ENCODE measurements at places on chromosomes 5 and 9.

- no peak for DNase-seq
Observed at GRCh38 chr9:112187404-112187803, 12.3 kb upstream of the SUSD1 start.

GRCh38 chr9:98365227-98365669 is 109.8 kb upstream of the TBC1D2 start:
- DNase-seq, result no peak

GRCh38 chr9:119509291-119509905 is 140.2 kb upstream of the BRINP1 start:
- DNase-seq, result no peak

DNA sequence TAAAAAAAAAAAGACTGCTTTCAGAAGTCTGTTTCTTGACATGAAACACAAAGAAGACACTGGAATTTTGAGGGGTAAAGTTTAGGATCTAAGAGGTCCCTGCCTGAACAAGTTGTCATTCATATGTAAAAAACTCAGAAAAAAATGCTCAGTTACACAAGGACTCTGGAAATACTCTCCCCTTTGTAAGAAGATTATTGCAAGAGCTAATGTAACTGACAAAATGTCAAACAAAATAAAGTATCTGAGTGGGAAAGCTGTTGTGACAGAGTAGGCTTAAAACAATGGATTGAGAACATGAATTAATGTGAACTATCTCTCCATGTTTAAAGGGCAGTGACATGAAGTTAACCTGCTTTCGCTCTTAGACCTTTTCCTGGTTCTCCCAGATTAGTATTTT is 416.7 kb upstream of the TYRP1 start:
- no peak for DNase-seq

DNA sequence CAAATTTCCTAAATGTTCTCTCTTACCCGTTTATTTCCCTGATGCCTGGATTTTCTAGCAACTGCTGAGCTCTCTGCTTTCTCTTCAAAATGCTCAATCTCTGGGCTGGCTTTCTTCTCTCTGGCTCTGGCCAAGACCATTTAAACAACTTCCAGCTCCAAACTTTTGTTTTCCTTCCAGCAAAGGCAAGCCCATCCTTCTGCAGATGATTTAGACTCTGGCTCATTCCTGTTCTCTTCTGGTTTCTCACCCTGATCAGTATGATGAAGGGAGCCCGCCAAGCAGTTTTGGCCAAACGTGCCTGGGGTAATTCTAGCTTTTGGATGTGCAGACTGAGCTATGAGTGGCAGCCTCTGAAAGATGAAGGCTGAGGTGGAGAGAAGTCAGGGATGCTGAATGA is 78.1 kb downstream of the HSPA4 start:
- DNase-seq, result no peak

GRCh38 chr5:140351609-140352334 is 5.4 kb upstream of the HBEGF start:
- peak; percentile 19 for DNase-seq

DNA sequence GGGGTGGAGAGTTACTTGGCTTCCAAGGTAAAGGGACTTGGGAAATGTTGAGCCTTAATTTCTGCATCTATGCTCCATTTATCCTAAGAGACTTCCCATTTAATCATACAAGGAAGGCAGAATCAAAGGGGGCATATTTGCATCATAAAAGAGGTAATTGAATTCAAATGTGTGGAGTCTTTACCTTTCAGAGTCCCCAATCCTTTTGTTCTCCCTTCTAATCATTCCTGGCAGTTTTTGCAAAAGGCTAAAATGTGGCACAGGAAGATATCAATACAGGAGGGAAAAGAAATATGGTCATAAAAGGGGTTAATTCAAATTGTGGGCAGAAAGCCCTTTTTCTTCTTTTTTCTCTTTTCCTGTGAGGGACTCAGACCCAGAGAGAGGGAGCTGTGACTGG is 69.5 kb downstream of the SFXN1 start:
- DNase-seq, result no peak

DNA sequence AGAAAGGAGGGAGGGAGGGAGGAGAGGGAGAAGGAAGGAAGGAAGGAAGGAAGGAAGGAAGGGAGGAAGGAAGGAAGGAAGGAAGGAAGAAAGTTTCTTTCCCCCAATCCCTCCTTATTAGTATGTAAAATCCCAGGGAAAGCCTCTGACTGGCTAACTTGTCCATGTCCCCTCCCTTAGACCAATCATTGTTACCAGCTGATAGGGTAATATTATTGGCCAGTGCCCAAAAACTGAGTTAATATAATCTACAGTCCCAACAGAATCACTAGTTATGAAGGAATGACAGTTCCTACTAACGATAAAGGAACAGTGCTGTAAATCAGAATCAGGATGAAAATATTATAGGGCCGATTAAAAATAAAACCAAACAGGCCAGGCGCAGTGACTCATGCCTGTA is 53.6 kb upstream of the CCNG1 start:
- no peak for DNase-seq

DNA sequence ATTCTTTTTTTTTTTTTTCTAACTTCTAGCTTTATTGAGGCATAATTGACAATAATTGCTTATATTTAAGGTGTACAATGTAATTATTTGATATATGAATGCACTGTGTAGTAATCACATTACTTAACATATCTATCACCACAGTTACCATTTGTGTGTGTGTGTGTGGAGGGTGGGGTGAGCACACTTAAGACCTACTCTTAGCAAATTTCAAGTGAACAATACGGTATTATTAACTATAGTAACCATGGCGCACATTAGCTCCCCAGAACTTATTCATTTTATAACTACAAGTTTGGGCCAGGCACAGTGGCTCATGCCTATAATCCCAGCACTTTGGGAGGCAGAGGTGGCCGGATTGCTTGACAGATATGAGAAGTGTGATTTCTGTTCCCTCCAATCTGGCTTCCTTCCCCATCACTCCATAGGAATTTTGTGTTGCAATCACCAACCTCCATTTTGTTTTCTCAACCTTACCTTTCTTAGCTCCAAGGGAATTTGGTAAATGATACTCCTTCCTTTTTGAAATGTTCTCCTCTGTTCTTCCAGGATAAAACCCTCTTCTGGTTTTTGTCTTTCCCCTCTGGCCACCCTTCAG is 14.9 kb downstream of the TXN start:
- no peak for DNase-seq

- DNase-seq, result no peak
Observed at GRCh38 chr9:80890124-80890523, 799.2 kb downstream of the TLE1 start.

DNA sequence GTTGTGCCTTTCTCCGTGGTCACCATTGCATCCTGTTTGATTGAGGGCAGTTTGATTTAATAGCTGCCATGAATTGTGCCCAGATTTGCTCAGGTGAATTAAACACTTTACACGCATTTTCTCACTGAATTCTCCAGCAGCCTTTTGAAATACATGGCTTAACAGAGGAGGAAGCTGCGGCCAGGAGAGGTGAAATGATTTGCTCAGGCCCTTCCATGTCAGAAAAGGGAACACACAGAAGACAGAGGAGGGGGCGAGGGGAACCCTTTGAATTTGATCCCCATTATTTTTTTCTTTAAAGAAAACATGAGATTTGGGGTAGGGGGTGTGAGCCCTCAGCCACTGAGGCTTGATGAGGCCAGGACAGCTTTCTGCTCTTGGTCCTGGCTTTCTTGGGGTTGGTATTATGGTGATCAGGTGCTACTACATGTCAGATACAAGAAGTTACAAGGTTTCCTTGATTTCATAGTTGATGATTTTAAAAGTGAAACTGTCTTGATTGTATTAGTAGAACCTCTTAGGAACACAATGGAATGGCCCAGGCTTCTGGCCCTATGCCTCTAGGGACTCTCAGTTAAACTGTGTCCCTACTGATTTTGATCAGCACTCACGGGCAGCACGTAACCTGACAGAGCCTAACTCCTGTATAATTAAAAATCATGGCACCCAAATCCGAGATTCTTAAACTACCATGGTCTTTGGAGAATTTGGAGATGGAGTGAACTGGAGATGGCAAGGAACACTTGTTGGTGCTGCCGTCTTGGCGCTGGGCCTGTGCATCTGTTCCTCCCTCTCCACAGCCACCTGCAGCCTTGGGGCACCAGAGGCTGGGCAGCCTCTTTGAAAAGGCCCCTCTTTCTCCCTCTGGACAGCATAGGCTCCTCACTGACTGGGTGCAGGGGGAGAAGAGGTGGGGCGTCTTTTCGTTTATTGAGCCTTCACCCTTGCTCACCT is 107.9 kb downstream of the TRIO start:
- peak; percentile 45 for DNase-seq

- no peak for DNase-seq
Observed at GRCh38 chr9:115234094-115234493, 116.1 kb upstream of the TNC start.

- DNase-seq, result peak; percentile 52
Observed at GRCh38 chr5:161547738-161548486, 1.4 kb upstream of the GABRB2 start.

GRCh38 chr9:114591849-114592248 is 4.3 kb downstream of the ATP6V1G1 start:
- DNase-seq, result no peak

DNA sequence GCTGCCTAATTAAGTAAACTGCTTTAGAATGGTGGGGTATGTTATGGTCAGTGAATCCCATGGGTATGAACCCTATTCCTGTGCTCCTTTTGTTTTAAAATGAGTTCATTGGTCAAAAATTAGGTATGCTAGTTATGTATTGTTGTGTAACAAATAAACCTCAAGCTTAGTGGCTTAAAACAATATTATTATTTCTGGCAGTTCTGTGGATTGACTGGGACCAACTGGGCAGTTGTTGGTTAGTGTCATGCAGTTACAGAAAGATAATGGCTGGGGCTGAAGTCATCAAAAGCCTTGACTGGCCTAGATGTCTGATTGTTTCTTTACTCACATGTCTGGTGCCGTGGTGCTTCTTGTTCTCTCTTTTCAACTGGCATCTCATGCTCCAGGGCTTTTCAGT is 8.9 kb upstream of the PTAR1 start:
- no peak for DNase-seq

- no peak for DNase-seq
Observed at GRCh38 chr5:172110921-172111851, 76.8 kb downstream of the STK10 start.

DNA sequence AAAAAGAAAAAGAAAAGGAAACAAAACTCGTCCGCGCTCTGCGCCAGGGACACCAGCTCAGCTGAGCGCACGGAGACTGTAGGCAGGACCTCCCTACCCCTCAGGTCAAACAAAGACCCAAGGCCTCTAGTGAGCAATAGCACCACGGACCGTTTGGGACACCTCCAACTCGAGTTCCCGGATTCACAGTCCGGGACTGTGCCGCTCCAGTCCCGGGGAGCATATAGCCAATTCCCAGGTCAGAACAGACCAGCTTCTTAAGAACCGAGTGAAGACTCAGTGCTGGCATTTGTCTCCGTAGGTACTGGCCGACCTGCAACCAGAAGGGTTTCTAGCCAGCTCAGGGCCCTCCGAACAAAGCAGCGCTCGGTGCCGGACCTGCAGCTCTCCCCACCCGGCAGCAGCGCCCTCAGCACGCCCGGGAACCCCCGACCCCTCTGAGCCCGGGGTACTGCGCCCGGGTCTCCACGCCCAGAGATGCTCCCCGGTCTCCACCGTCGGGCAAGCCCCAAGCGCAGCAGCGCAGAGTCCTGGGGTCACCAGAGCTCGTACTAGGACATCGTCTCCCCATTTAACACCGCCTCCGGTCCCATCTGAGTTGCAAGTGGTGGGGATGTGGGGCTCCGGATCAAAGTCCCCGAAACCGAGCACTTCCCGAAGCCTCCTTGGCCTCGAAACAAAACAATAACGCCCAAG is 591 bp downstream of the ABCA1 start:
- DNase-seq, result peak; percentile 89

GRCh38 chr5:17991775-17992174 is 357.5 kb downstream of the TAF11L14 start:
- DNase-seq, result peak; percentile 93

DNA sequence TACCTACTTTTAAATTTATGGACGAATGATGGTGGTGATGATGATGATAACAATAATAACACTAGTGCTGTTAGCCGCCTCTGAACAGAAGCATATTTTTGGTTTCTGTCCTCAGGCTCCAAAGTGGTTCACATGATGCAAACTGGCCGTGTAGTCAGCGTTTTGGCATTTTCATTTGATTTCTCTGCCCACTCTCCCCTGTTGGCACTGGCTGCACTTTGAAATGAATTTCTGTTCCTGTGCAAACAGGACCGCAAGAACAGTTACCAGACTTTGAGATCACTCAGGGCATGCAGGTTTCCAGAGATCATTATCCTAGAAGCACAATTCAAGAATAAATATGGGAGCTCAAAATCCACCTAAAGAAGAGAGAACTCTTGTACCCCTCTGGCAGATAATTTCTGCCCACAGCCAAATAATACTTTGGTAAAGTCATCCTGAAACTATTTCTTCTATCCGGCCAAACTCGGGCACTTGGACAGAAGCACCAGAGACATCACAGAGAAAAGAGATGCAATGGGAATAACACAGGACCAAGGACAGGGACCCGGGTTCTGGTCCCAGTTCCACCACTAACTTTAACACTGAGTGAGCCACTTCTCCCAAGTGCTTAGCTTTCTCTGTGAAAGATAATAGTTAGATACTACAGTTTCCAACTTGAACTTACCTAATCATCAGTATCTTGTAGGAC is 201.7 kb upstream of the PTGER4 start:
- no peak for DNase-seq
